ENCODE measurements at places on chromosomes 12 and 14.

- no peak for DNase-seq
Observed at GRCh38 chr12:52546126-52546525, 6.8 kb downstream of the KRT71 start.

- DNase-seq: no peak
Observed at GRCh38 chr14:30058401-30058800, 130.8 kb upstream of the PRKD1 start.

DNA sequence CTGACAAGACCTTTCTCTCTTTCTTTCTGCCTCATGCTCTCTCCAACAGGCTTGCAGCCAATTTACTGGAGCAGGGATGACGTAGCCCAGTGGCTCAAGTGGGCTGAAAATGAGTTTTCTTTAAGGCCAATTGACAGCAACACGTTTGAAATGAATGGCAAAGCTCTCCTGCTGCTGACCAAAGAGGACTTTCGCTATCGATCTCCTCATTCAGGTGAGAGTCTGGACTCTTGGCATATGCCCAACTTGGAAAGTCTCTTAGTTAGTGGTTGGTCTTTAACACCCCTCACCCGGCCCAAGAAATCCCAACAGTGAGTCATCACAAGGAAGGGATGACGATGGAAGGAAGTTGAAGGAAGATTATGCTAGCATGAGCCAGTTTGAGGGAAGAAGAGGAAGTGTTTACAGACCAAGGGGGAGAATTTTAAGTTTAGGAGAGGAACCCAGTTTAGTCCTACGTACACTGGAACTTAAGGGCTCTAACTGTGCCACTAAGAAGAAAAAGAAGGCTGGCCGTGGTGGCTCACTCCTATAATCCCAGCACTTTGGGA is 189.7 kb downstream of the ETV6 start:
- DNase-seq: peak; percentile 94

DNA sequence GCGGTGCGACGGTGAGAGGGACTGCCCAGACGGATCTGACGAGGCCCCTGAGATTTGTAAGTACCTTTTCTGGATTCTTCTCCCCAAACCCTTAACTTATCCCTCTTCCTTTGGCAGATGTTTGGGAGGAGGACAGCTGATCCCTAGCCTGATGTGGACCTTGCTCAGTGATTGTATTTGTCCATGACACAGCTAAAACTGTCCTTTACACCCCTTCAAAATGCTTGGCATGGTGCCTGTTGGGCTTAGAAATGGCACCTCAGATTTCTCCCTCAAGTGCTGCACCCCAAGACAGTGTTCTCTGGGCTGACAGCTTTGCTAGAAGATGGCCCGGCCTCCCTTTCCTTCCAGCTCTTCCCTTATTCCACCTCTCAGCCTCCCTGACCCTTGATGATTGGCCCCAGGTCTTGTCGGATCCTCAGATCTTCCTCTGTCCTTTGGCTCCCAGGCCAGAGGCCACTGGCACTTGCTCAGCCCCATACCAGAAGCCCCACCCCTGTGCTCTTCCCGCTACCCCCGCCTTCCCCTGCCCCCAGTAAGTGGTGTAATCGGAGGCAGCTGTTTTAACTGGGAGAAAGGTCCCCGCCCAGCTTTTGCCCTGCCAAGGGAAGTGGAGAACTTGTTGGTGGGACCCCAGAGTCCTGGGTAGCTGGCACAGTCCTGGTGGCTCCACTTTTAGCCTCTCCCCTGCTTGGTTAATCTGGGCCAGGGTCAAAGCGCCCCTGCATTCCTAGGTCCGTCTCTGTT is 8.7 kb downstream of the LRP1-AS start:
- peak; percentile 87 for DNase-seq

GRCh38 chr12:91104812-91105466 is 6.4 kb downstream of the LUM start:
- DNase-seq: no peak

- no peak for DNase-seq
Observed at GRCh38 chr14:49881350-49882001, 11.4 kb upstream of the ARF6 start.

- no peak for DNase-seq
Observed at GRCh38 chr14:23386999-23387398, 10.2 kb downstream of the CMTM5 start.

DNA sequence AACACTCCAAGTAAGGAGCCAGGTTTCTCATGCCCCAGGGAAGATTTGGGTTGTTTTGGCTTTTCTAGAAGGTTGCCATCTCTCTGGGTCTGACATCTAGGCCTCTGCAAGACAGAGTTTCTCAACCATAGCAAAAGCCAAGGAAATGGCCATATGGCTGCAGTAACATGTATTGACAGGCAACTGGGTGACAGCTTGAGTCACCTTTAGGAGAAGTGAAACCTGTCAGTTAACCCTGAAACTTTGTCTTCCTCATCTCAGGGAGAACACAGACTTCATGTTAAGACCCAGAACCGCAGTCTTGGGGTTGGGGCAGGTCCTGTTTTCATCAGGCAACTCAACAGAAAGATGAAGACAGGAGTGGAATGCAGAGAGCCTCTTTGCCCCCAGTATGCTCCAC is 46.0 kb upstream of the PLBD1 start:
- DNase-seq: peak; percentile 74

DNA sequence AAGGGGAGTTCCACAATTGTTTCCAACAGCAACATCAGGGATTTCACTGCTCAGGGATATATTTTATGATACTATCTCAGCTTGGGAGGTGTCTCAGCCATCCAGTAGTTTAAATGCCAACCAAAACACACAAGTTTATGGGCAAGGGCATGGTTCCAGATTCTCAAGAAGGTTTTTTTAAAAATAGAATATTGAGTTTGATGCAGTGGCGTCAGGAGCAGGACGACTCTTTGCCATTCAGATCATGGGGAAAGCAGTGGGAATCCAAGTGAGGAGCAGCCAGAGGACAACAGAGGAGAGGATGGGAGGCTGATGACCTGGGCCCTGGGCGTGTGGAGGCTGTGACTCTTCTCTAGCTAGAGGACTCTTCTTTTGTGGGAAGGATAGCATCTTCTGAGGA is 25.7 kb downstream of the TSHR start:
- no peak for DNase-seq

DNA sequence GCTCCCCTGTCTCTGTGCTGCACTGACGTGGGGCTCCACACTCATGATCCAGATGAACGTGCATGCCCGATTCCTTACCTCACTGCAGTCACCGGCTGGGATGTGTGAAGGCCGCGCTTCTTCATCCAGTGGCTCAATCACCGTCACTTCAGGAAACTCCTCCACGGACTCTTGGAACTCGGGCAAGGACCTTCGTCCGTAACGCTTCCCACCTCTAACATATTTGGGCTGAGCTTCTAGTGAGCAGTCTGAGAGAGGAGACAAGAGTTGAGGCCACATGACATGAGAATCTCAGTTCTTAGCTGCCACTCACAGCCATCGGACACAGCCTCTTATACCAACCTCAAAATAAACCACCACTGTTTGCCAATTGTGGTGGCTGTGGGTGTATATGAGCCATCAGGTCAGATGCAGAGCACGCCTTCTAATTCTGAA is 38.3 kb downstream of the NIN start:
- DNase-seq: no peak

DNA sequence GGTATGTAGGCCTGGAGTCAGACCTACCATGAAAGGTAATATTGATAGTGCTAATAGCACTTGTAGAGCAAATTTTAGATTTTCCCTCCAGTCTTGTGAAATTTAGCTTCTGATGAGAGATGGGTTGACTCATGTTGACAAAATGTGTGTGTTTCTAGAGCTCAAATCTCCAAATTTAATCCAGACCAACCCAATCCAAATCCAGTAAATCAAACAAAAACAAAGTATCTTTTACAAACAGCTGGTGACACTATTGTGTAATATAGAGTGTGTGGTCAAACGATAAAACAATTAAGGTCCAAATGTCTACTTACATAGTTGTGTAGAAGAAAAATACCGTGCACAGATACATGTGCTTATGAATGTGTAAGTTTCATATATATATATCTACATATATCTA is 63.4 kb upstream of the KITLG start:
- DNase-seq: no peak

GRCh38 chr12:12877781-12878455 is 13.4 kb upstream of the GPRC5A start:
- no peak for DNase-seq

GRCh38 chr12:1692895-1693610 is 2.2 kb downstream of the ADIPOR2 start:
- DNase-seq: peak; percentile 71

GRCh38 chr12:1801303-1801975 is 18.9 kb upstream of the LRTM2 start:
- peak; percentile 37 for DNase-seq

DNA sequence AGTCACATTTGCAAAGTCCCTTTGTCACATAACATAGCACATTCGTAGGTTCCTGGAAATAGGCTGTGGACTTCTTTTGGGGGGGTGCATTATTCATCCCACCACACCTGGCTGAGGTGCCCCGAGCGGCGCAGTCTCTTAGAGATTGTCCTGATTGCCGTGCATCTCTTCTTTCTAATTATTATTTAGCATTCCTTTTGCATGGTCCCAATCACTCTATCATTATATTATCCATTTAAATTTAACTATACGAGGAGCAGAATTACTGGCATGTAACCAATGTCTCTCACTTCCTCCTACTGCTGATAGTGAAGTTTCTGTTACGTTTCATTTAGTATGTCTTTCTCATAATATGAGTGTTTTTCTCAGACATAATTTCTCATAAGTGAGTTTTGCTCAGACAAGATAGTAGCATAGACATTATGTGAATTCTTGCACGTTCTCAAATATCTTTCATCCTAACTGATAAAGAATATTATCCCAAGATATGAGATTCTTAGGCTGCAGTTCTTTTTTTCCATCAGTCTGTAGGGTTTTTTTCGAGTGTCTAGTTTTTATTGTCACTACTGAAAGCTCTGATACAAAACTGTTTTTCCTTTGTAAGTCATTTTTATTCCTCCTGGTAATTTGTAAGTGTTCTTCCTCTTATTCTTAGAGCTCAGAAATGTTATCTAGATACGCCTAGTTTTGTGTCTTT is 444.3 kb downstream of the NELL2 start:
- DNase-seq: no peak

GRCh38 chr12:78004249-78005093 is 173.8 kb downstream of the NAV3 start:
- peak; percentile 71 for DNase-seq

- DNase-seq: peak; percentile 50
Observed at GRCh38 chr12:26845057-26845666, 12.2 kb upstream of the ITPR2 start.

GRCh38 chr14:92515546-92516343 is 2.2 kb downstream of the RIN3 start:
- DNase-seq: peak; percentile 72

DNA sequence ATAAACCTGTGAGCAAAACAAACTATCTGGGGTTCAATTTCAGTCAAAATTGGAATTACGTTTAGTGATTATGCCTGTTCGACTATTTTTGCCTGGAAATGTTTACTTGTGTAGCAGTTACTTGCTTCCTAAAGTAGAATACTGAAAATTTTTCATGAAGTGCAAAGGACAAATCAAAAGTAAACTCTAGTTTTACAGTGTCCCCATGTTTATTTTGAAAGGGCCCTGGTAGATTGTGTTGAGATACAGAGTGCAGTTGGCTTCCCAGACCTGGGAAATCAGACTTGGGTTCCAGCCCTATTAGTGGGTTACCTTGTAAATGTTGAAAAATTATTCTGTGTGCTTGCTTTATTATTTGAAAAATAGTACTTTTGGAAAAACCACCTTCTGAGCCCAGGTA is 17.3 kb downstream of the KLRB1 start:
- no peak for DNase-seq

DNA sequence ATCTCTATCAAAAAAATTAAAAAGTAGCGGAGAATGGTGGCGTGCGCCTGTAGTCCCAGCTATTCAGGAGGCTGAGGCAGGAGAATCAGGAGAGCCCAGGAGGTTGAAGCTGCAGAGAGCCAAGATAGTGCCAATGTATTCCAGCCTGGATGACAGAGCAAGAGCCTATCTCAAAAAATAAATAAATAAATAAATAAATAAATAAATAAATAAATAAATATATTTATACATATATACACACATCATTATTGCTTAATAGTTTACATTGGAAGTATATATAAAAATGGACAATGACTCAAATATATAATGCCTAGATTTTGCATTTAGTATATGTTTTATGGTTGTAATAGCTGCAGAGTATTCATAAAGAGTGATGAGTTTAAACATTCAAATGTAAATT is 53.1 kb downstream of the TOGARAM1 start:
- no peak for DNase-seq

DNA sequence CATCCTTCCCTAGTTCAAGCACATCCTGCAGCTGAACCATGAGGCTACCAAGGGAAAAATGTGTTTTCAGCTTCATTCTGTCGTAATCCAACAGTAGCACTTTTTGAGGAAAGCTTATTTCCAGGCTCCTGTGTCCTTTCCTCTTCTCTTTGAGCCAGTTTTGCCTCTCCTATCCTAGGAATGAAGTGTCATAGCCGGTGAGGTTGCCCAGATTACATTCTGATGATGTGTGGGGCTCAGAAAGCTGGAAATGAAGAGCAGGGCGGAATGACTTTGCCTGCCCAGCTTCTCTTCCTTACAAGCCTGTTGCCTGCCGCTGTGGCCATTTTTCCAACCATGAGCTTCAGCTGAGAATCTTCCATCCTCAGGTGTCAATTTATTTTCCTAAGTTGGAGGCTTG is 381.8 kb downstream of the NUAK1 start:
- DNase-seq: no peak
